ENCODE measurements at places on chromosomes 6 and 20. TPM values are rescaled to one million over a fixed set of nuclear protein-coding genes. Genes with fewer than 3 reads are reported as not detected.

DNA sequence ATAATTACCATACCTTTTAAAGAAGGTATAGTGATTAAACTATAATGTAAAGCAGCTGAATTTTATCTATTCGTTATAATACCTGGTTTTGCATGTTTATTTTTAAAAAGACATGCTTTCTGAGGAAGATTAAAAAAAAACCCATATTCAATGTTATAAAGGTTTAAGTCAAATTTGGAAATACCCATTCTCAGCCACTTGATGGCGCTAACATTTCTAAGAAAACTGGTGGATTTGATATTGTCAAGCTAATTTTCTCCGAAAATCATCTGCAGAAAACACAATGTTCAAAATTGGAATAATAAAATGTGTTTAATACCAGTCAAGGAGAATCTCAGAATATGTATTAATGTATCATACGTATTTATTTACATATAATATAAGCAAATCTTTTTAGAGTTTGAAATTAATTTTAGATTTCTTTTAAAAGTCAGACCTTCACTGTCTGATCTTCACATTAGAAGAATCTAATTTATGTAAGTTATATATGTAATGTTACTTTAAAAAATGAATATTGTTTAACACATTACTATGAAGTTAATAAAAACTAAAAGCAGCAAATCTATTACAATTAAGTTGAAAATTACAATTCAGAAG lies 35.0 kb downstream of the SHPRH start:
- DNase-seq, result no peak
- no peak overlapping the region for H3K4me3 ChIP-seq
- no peaks in the 10 kb centered on the region for H3K27me3 ChIP-seq
- no peaks in the 10 kb centered on the region for H3K4me1 ChIP-seq
- H3K36me3 ChIP-seq, result peaks cover 19% of the 10 kb centered on the region
- no peak overlapping the region for H3K27ac ChIP-seq

- H3K36me3 ChIP-seq, result peaks cover 27% of the 10 kb centered on the region
- no peak for DNase-seq
- H3K27me3 ChIP-seq, result no peaks in the 10 kb centered on the region
- H3K4me1 ChIP-seq, result peaks cover 62% of the 10 kb centered on the region
- H3K4me3 ChIP-seq, result peak overlapping the region; percentile 9
Observed at GRCh38 chr20:1122388-1123315, 4.2 kb downstream of the PSMF1 start.

GRCh38 chr20:20102163-20102562 lies 49.8 kb downstream of the CFAP61 start:
- no peak for DNase-seq
- H3K4me3 ChIP-seq, result no peak overlapping the region
- H3K36me3 ChIP-seq, result no peaks in the 10 kb centered on the region
- no peak overlapping the region for H3K27ac ChIP-seq
- no peaks in the 10 kb centered on the region for H3K4me1 ChIP-seq

- H3K27ac ChIP-seq, result no peak overlapping the region
- DNase-seq, result no peak
- H3K36me3 ChIP-seq, result no peaks in the 10 kb centered on the region
- no peak overlapping the region for H3K4me3 ChIP-seq
- no peaks in the 10 kb centered on the region for H3K4me1 ChIP-seq
Observed at GRCh38 chr6:13004601-13005000, 288.0 kb downstream of the PHACTR1 start.

STX11 gene
- 3.3 TPM for total RNA-seq
